Stimulated activated CD4-positive, alpha-beta T cell treated with anti-CD3 and anti-CD28 coated beads, Interleukin-1b, Interleukin-23, amount 100 ng/mL, for 24 hours (primary cell): ENCODE measurements at places on chromosomes 16 and 17.

GRCh38 chr17:82788206-82789001 lies 36.5 kb downstream of the TBCD start:
- DNase-seq = no peak

GRCh38 chr16:67663151-67663876 lies 2.6 kb downstream of the PARD6A start:
- DNase-seq = no peak

- DNase-seq = no peak
These were observed 2.6 kb downstream of the SRCIN1 start for GRCh38 chr17:38602956-38603785.

GRCh38 chr17:58968426-58969061 lies 138.1 kb downstream of the TRIM37 start:
- DNase-seq = no peak

- DNase-seq = no peak
These were observed 780.2 kb upstream of the CA10 start for GRCh38 chr17:52938623-52939230.

GRCh38 chr16:4790871-4791270 lies 2.7 kb upstream of the SEPTIN12 start:
- no peak for DNase-seq

GRCh38 chr16:424623-425081 lies 797 bp upstream of the RAB11FIP3 start:
- no peak for DNase-seq

DNA sequence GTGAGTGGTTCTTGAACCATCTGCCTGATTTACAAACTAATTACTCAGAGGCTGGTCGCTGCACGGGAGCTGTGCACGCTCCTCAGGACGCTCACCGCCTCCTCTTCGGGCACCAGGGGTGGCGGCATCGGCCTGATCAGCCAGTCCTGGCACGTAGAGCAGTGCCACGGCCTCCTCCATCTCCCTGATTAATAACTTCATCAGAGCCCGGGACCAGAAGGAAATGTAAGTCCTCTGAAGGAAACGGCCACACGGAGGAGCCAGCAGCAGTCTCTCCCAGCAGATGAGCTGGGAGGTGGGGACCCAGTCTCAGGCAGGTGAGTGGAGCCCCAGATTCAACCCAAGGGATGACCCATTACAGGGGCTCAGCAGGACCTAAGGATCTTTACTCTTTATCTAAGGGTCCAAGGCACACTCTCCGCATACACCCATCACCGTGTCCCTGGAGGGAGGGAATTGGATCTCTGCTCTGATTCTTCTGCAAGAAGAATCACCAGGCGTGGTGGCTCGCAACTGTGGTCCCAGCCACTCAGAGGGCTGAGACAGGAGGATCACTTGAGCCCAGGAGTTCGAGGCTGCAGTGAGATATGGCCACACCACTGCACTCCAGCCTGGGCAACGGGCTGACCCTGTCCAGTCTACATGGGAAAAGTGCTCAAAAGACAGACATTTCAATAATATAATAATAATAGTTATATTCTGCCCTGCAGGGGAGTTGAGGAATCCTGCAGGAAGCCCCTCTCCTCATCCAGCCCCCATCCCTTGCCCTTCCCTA lies 366.5 kb downstream of the SEC14L1 start:
- no peak for DNase-seq

DNA sequence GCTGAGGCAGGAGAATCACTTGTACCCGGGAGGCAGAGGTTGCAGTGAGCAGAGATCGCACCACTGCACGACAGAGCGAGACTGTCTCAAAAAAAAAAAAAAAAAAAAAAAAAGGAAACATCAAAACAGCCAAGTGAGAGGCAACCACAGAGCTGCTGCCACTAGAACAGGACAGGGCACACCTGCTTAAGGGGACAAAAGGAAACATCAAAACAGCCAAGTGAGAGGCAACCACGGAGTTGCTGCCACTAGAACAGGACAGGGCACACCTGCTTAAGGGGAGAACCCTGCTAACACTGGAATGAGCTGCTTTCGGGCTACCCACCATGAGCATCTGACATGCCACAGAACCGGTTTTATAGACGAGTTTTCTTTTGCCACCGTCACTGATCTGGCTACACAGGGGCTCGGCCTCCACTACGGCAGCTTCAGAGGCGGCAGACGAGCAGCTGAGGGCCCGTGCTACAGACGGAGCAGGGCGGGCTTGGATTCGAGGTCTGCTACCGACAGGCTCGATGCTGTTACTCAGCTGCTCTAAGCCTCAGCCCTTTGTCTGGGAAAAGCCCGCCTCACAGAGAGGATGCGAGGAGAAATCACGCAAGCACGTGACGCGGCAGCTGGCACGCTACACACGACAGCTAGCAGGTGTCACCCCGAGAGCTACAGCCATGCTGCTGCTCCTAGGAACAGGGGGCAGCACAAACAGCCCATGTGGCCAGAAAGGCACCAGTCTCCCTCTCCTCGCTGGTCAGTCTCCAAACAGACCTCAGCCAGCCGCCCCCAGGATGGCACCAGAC lies 2.0 kb downstream of the P4HB start:
- no peak for DNase-seq

DNA sequence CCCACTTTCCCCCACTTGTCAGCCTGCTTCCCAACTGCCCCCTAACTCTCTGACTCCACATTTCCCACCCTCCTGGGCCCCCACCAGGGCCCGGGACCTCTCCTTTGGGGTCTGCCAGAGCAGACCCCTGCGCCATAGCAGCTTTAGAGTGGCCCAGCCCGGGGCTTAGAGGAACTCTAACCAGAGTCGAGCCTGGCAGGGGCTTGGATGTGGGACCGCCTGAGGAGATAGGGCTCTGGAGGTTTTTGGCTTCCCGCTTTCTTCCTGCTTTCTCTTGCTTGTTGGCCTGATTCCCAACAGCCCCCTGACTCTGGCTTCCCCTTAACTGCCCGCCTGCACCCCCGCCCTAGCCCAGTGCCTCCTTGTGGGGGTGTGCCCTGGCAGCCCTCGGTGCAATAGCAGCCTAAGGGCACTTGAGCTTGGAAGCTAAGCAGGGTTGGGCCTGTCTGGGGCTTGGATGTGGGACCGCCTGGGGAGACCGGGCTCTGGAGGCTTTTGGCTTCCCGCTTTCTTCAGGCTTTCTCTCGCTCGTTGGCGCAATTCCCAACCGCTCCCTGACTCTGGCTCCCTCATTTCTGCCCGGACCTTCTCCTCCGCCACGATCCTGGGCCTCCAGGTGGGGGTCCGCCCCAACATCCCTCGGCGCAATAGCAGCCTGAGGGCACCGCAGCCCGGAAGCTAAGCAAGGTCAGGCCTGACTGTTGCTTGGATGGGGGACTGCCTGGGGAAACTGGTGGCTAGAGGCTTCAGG lies 2292.0 kb downstream of the TP53TG3F start:
- no peak for DNase-seq

- no peak for DNase-seq
These were observed 37.3 kb downstream of the PLCG2 start for GRCh38 chr16:81816351-81816750.

GRCh38 chr16:8110572-8111514 lies 479.5 kb downstream of the TMEM114 start:
- no peak for DNase-seq

DNA sequence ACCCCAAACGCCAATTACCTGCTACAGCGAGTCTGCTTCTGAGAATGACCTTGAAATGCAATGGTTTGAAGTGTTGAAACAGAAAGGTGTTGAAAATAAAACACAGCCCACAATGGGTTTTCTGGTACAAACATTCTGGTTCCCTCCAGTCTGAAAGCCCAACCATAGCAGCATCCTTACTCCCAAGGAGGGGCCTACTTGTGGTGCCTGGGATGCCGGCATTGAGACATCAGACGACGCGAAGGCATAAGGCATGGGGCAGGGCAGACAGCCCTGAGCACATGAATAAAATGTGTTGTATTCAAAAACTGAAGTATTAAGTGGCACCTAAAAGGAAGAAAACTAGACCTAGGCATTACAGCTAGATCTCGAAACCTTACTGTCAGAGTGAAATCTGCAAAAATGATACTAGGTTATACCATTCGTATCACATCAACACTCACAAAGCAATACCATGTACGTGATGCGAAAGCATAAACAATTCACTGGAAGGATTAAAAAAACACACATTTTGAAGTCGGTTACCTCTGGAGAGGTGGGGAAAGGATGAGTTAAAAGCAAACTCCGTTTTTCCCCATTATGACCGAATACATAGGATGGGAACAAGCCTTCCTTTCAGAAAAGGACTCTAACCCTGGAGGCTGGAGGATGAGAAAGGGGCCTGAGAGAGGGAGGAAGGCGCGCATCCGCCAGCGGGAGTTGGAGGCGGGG lies 702 bp downstream of the NUDT21 start:
- DNase-seq = no peak

- DNase-seq = no peak
These were observed 47.9 kb upstream of the MAP3K14 start for GRCh38 chr17:45364531-45365390.

DNA sequence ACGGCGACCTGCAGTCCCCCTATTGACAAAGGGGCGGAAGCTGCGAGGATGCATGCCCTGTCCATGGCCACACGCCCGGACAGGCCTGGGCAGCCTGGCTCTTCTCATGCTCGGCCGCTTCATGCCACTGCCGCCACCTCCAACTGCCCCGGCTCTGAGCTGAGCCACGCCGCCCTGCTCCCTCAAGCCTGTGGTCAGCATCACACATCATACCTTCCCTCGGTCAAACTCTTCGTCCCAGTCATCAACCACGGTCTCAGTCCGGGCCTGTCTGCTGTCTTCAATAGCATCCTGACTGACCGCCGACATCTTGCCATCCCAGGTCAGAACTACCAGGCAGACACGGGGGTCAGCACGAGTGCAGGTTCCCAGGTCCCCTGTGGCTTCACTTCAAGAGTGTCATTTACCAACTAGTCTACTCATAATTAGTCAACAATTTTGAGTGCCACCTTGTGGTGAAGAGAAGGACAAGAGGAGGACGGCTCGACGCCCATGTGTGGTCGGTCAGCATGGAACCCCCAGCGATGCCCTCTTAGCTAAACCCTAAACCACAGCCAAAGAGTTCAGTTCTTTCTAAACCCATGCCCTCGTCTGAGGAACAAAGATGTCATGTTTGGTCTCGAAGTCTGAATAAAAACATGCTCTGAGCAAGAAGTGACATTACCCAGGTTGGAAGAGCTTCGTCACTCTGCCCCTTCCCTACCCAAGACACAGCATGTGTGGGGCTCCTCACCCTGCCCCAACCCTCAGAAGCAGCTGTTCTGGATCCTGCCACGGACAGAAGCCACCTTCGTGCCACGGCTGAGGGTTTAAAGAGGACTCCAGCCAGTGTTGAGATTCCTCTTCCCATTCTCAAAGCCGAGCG lies 16.9 kb upstream of the CYTH1 start:
- no peak for DNase-seq

GRCh38 chr16:62034231-62035114 lies 1.8 kb downstream of the CDH8 start:
- no peak for DNase-seq

DNA sequence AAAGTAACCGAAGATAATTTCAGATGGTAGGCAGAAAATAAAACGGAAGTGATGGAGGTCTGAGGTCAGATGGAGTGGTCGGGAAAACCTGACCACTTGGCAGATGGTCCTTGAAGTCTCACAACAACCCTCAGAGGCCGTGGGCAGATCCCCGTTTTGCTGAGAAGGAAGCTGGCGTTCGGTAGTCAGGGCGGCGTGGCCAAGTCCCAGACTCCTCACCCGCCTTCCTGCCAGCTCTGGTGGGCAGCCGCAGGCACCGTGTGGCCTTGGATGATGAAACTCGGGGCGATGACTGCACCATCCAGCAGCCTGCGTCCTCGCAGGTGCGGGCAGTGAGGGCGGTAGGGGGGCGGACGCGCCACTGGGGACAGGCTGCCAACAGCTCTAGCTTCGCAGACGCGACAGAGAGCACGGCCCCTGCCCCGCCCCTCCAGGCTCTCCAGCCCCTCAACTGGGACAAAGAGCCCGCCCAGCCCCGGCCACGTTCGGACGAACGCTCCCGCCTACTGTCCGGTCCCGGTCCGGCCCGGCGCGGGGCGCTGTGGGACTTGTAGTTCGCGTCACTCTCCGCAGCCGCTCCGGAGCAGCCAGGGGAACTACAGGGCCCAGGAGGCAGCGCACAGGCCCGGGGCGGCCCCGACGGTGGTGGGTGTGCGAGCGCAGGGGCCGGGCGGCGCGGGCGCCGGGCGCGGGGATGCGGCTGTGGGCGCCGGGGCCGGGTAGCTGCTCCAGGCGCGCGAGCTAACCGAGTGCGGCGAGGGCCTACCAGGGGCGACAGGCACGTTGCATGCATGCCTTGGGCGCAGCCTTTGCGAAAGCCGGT lies at the start of gene GPT2:
TSS of gene GPT2 (plus strand) at position 673 of the 823 bp plus-strand sequence. CDS start 354 bp downstream, outside the sequence.
- DNase-seq = peak; percentile 85

DNA sequence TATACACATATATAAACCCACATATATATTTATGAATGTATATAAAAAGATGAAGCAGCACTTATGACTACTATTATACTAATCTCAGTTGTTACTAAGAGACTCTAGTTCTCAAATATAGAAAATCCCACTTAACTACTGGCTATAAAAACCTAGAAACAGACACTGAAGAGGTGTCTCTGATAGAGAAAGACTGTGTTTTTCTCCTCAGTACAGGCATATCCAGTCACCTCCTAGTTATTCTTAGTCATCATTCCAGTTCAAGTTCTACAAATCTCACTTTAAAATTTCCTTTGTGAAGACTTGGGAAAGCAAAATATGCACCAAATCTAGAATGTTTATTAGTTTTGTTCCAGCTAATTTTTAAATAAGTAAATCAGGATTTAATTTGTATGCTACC lies 93.9 kb downstream of the STH start:
- no peak for DNase-seq

DNA sequence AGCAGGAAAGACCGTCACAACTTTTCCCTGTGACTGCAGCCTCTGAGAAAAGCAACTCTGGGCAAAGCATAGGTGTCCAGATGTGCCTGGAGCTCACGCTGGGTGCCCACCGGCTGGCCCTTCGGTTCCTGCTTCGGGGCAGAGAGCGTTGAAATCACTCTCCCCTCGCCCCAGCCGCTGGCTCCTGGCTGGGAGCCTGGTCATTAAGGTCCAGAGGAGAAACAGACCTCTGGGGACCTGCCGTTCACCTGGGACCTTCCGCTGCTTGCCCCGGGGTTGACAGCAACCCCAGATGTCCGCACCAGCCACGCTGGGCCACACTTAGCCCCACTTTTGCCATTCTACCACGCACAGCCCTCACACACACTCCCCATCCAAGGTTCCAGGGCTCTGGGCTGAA lies 13.1 kb downstream of the MRM3 start:
- DNase-seq = no peak

- no peak for DNase-seq
These were observed 99.7 kb downstream of the ELAC2 start for GRCh38 chr17:12918142-12918541.
